ENCODE measurements at places on chromosomes 12 and 14. TPM values are rescaled to one million over a fixed set of nuclear protein-coding genes. Genes with fewer than 3 reads are reported as not detected.

DNA sequence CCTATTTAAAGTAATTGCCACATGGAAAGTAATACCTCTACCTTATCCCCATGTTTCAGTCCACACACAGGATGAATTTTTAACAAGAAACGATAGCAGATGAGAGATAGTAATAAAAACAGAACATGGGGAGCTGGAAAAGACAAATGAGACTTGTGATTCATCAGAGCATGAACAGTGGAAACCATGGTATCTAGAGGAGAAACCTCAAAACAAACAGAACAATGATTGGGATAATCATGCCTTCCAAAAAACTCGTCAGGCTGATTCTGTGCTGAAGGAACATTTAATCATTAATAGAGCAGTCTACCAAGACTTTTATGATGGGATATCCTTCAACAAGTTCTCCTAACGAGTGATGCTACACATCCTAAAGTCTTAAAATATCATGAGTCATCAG lies 1390.7 kb downstream of the FSCB start:
- DNase-seq, result no peak

The SNRPF gene
- 32.5 TPM for polyA plus RNA-seq

- no peak for DNase-seq
Measured at GRCh38 chr12:46219132-46219876, 49.5 kb downstream of the SLC38A1 start.

DNA sequence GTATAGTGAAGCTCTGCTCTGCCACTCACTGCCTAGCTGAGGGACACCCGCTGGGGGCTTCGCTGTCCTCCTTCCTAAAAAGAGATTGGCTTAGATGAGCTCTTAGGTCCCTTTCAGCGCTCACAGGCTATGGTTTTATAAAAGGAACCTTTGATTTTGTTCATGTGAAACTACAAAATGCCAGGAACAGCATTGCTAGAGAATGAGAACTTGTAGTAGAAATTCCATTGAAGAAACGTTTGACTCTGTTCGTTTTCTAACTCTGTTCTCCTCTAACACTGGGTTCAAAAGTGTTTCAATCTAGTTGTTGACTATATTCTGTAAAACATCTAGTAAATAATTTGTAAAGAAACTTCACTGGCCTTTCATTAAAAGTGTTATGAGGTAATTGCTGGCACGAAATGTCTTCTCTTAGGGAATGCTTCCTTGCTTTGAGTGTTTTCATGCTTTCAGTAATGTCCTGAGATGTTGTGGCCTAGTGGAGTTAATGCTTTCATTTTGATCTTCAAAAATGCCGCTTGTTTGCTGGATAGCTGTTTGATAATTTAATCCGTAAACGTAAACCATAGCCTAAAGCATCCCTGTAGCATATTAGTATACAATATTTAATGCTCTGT lies 1.6 kb downstream of the MARK3 start:
- no peak for DNase-seq

The EP400 gene
- 3.6 TPM for polyA plus RNA-seq

DNA sequence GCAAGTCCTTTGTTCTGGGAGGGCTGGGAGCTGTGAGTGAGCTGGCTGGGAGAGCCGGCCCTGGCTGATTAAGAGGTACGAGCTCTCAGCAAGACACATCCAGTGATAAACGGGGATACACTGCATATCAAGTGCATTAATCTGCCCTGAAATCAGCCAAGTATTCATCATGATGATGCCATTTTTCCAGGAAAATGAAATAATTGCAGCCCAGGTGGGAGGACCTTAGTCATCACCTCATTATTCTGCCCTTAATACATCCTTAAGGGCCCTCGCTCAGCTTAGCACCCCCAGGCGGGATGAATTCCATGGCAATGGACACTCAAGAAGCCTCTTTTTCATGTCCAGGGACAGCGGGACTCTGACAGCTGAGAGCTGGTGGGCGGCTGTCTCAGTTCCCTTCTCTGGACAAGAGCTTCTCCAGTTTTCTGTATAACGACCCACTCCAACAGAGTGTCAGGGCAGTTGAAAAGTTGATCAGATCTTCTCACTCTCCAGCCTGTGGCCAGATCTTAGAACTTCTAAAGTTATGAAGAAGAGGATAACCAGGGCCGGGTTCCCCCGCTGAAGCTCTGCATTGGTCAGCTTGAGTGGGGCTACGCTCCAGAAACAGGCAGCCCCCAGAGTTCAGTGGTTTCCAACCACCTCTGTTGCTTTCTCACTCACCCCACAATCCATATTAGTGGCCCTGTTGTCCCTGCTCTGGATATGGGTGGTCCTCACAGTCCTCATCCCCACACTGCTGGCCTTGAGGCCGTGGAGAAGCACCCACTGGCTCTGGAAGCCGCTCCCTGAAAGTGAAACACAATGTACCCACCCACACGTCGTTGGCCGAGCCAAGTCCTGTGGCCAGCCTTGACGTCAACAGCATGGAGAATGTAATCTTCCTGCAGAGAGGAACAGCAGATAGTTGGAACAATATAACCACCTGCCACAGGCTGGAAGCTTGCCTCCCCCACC lies 306.2 kb upstream of the DIO3 start:
- no peak for DNase-seq

The CACNB3 gene
- polyA plus RNA-seq, result 16.7 TPM

The PFDN5 gene
- polyA plus RNA-seq, result 581 TPM
